NCI-H748 treated with DMSO at 0.1 percent for 48 hours (cell line): ENCODE measurements at places on chromosomes 1 and 21.

DNA sequence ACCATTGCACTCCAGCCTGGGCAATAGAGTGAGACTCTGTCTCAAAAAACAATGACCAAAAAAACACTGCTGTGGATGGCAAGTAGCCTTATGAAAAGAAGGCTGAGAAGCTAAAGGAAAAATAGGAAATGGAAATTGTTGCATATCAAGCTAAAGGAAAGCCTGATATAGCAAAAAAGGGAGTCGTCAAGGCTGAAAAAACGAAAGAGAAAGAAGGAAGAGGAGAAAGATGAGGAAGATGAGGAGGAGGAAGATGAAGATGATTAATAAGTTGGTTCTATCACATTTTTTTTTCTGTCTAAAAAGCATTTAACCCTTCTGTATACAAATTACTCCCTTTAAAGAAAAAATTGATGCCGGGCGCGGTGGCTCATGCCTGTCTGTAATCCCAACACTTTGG is 10.2 kb upstream of the PRDX1 start:
- DNase-seq = no peak

DNA sequence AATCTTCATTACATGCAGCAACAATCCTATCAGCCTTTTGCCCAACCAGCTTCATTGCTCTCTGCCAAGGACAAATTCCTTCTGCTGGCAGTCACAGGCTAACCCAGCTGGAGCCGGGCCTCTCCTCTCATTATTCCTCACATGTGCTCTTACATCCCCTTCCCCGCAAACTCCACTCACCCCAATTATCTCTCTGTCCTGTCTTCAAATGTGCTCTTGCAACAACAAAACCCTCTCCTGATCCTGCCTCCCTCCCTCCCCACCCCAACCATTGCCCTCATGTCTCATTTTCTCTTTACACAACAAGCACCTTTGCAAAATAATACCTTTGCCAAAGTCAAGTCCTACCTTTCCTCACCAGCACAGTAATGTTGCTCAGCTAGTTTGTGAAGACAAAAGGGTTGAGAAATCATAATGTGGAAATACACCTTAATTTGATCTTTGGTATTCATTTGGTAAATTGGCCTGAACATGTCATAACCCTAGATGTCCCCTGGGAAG is 36.0 kb upstream of the DHCR24 start:
- DNase-seq = no peak

- DNase-seq = no peak
Measured at GRCh38 chr21:26983576-26983975, 16.7 kb upstream of the ADAMTS5 start.

GRCh38 chr21:21003701-21004100 is 5.5 kb downstream of the NCAM2 start:
- peak; percentile 32 for DNase-seq

- DNase-seq = no peak
Measured at GRCh38 chr1:217527151-217527550, 103.7 kb downstream of the GPATCH2 start.

DNA sequence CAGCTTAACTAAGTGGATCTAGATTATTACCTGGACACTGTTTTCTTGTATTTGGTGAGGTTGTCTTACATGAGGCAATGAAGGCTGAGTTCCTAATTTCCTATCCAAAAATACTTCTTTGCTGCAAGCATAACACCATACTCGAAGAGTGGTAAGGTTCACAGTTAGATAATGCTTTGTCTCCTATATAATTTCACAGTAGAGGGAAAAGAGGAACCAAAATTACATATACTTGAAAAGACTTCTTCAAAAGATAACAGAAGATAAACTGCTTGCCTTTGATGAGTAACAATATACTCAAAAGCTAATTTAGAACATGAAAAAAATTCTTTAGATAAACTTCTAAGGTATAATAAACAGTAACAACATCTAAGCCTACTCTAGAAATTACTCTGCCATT is 20.4 kb downstream of the USP33 start:
- no peak for DNase-seq

GRCh38 chr1:170221031-170221430 is 75.3 kb downstream of the NTMT2 start:
- no peak for DNase-seq

DNA sequence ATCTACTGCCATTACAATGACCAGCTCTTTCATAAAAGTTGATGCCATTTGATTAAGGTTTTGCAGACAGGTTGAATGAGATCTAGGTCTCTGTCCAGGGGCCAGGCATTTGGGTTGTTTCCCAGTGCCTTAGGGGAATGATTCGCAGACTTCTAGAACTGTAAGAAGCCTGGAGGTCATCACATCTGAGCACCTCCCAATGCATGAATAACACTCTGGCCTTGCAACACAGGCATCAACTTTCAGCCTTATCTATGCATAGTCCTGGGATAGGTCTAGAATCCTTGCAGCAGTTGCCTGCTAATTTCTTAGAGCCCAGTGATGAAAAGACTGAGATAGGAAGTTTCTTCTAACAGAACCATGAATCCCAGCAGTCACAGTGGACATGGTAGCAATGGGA is 44.8 kb upstream of the KCND3 start:
- no peak for DNase-seq

DNA sequence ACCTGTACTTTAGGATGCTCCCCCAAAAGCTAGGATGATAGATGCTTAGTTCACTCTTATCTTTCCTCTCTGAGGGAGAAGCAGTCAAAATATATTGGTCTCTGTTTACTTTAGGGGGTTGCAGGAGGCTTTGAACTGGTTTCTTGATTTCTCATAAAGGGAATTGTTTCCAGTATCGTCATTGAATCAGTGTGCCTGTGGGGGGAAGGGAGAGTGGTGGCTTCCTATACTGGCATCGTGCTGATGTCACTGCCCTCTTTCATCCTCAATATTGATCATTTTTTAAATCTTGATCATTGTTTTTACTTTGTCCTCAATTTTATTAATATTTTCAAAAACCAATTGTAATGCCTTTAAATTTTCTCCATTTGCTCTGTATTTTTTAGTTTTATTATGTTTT is 40.2 kb upstream of the CFHR3 start:
- DNase-seq = no peak

DNA sequence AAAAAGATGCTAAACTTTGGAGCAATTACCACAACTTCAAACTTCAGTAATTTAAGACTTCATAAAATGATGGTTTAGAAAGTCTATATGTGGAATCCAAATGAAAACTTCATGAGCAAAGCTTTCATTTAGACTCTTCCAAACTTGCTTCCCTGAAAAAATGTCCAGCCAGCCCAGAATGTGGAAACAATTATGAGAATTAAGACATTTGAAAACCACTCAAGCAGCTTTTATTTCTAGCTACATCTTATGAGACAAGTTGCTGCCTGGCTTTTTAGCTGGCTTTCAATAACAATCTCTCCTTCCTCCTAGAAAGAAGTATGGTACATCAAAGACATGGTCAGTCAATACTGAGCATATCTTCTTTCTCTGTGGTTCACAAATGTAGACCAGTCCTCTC is 21.8 kb downstream of the LPAR3 start:
- DNase-seq = no peak

GRCh38 chr1:58627221-58627620 is 50.2 kb upstream of the TACSTD2 start:
- DNase-seq = no peak

GRCh38 chr1:174408146-174408545 is 39.6 kb upstream of the GPR52 start:
- no peak for DNase-seq

GRCh38 chr21:40018871-40019475 is 151.7 kb downstream of the PCP4 start:
- DNase-seq = peak; percentile 3

GRCh38 chr1:37294529-37294928 is 179.9 kb upstream of the ZC3H12A start:
- DNase-seq = no peak

DNA sequence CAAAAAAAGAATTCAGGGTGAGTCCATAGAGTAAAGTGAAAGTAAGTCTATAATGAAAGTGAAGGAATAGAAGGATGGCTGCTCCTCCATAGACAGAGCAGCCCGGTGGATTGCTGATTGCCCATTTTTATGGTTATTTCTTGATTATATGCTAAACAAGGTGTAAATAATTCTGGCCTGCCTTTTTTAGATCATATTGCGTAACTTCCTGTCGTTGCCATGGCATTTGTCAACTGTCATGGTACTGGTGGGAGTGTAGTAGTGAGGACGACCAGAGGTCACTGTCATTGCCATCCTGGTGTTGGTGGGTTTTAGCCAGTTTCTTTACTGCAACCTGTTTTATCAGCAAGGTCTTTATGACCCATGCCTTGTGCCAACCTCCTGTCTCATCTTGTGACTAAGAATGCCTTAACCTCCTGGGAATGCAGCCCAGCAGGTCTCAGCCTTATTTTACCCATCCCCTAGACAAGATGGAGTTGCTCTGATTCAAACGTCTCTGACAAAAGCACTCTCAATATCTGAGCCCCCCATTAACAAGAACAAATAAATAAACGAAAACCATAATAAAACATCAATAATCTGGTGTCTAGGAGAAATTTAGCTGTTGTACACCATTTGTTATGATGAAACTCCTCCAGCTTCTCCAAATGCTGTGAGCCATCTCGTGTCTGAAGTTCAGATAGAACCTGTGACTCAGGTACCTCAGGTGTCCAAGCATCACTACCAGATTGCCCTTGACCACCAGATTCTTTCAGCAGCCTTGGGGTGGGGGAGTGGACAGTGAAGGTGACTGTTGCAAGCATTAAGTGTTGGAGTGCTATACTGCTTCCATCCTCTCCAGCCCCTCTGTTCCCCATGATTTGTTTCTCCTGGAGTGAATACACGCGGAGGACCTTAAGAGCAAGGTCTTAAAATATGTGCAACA is 36.0 kb downstream of the EBNA1BP2 start:
- DNase-seq = no peak

DNA sequence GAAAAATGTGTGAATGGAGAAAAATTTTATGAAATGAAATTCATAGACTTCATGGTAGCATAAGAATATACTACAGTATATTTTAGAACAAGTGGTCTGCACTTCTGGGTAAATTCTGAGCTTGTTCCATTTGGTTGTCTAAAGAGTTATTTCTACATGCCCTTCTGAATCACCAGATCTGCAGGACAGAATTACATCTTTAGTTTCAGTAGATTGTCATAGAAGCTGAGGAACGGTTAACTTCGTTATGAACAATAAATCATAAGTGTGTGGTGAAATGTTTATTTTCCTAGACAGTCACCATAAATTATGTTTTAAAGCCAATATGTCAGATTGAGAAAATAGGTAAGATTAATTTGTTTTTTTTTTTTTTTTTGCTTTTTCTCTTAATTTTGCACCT is 30.9 kb downstream of the CHRM3 start:
- no peak for DNase-seq

GRCh38 chr1:72037745-72038343 is 244.5 kb downstream of the NEGR1 start:
- DNase-seq = peak; percentile 46

GRCh38 chr21:32537569-32537881 is 47.8 kb downstream of the TCP10L start:
- DNase-seq = no peak

DNA sequence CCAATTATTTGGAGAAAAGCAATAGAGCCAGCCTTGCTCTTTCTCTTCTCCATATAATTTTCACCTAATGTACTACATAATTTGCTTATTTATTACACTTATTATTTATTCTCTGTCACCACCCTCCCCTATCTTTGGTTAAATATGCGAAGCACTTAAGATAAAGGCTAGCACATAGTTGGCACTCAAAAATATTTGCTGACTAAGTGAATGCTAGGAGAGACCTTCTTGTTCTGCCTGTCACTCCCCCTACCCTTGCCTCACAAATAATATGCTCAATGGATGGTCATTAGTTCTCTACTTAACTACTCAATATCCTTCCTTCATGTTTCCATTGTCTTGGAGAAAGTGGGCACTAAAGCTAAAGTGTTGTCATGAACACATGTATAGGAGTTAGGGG is 139.7 kb upstream of the ZC3H11B start:
- DNase-seq = no peak

GRCh38 chr1:117563492-117563875 is 42.4 kb upstream of the TENT5C start:
- DNase-seq = no peak

GRCh38 chr1:68377098-68377497 is 72.7 kb downstream of the RPE65 start:
- DNase-seq = no peak

DNA sequence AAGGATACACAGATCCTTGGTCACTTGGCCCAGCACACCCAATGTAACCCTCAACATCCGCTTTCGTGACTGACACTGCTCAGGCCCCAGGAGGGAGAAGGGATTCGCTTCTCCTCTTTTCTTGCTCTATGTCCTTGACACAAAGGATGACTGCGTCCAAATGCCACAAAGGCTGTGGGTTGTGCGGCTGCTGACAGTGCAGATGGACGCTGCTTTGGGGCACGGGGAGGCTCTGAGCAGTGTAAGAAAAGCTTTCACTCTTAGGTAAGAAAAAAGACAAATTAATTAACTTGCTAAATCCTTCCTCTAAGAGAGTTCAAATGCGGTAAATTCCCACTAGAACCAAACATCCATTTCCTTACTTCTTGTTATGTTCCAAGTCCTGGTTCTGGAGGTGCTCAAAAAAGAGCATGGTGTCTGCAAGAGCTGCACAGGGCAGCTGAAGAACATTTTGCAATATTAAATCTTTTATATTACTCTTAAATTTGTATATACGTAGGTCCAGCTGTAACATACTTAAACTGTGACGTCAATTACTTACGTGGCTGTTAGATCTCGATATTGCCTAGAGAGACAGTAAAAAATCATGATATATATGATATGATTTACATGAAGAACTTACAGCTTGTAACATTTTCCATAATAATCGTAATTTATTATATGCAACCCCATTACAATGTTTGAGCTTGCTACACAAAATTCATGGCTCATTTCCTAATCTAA is 19.4 kb upstream of the EPHB2 start:
- no peak for DNase-seq

DNA sequence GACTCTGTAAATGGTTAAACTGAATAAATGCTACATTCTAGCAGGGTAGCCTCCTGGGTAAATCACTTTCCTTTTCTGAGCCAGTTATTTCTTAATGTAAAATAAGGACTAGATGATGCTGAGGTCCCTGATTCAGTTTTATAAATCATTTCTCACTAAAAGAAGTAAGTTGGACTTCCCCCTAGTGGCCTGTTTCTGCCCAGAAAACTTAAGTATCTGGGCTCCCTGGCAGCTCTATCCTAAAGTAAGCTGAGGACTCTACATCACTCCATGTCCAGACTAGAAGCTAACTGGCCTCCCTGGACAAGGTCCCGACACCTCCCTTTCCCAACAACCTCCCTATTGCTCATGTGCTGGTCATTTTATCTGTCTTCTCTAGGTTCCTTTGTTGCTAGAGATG is 3.0 kb downstream of the GPN2 start:
- no peak for DNase-seq

DNA sequence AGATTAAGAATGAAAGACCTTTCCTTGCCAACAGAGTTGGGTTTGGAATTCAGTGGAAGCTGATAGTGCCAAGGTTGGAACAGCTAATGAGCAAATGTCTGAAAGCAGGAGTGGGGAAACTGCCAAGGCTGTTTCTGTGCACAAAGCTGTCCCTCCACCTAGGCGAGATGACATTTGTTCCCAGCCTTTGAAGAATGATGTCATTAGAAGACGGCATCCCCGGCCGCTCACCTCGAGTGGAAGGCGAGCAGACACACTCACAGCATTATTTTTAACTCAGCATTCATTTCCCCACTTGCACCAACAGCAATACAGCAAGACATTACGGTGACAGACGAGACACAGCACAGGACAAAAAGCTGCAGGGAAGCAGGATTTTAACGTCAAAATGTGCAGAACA is 463.9 kb downstream of the PCP4 start:
- no peak for DNase-seq
